ENCODE measurements at places on chromosomes 2 and 18.

DNA sequence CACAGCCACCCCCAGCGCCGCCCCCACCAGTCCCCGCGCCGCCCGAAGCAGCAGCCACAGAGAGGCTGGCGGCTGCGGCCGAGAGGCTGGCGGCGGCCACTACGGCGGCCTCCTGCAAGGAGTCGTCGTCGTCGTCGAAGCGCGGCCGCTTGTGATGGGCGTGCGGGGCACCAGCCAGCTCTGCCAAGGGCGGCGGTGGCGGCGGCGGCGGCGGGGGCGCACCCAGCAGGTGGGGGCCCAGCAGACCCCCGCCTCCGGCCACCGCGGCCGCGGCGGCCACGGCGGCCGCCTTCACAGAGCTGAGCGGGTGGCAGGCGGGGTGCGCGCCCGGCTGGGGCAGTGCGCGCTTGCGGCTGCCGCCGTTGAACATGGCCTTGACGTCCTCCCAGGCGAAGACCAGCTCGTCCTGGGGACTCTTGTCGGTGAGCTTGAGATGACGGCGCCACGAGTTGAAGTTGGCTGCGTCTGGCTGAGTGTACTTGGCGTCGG, 3.3 kb downstream of the SKOR2 start:
- DNase-seq: no peak
- H3K27ac ChIP-seq: peak overlapping the region; percentile 76
- peaks cover 11% of the 10 kb centered on the region for H3K36me3 ChIP-seq
- H3K4me1 ChIP-seq: peaks cover 8% of the 10 kb centered on the region
- peak overlapping the region; percentile 43 for H3K4me3 ChIP-seq

- no peak overlapping the region for H3K4me3 ChIP-seq
- no peak for DNase-seq
- H3K4me1 ChIP-seq: no peaks in the 10 kb centered on the region
- peaks cover 50% of the 10 kb centered on the region for H3K36me3 ChIP-seq
- no peak overlapping the region for H3K27ac ChIP-seq
These were observed 58.9 kb upstream of the STON1 start for GRCh38 chr2:48471048-48471474.

- H3K27me3 ChIP-seq: no peaks in the 10 kb centered on the region
- no peaks in the 10 kb centered on the region for H3K36me3 ChIP-seq
- DNase-seq: no peak
- H3K27ac ChIP-seq: no peak overlapping the region
- H3K4me1 ChIP-seq: no peaks in the 10 kb centered on the region
These were observed 281.1 kb upstream of the COL3A1 start for GRCh38 chr2:188693111-188693510.

- no peaks in the 10 kb centered on the region for H3K27me3 ChIP-seq
- H3K4me1 ChIP-seq: peaks cover 16% of the 10 kb centered on the region
- no peak overlapping the region for H3K27ac ChIP-seq
- H3K36me3 ChIP-seq: no peaks in the 10 kb centered on the region
- no peak overlapping the region for H3K4me3 ChIP-seq
These were observed 52.9 kb downstream of the MMADHC start for GRCh38 chr2:149534674-149535073.

DNA sequence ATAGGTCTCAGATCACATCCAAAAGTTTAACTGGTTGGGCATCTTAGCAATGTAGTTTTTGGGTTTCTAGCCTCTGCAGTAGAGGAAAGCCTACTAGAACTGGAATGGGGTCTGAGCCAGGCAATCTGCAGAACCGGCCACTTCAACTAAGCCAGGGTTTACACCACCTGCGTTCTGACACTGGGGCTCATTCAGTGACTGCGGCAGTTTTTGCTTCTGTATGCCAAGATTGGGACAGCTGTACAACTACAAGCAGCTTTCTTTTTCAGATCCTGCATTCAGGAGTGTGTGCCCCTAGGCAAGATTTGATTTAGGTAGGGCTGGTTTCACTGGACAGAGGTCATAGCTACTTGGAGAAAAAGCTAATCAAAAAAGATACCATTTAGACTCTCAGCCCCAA, 43.7 kb upstream of the IGFBP5 start:
- H3K27me3 ChIP-seq: peaks cover 35% of the 10 kb centered on the region
- H3K36me3 ChIP-seq: no peaks in the 10 kb centered on the region
- no peaks in the 10 kb centered on the region for H3K4me1 ChIP-seq
- no peak for DNase-seq
- H3K27ac ChIP-seq: no peak overlapping the region
- H3K4me3 ChIP-seq: no peak overlapping the region

- no peaks in the 10 kb centered on the region for H3K36me3 ChIP-seq
- H3K4me1 ChIP-seq: no peaks in the 10 kb centered on the region
- DNase-seq: no peak
- H3K27ac ChIP-seq: no peak overlapping the region
These were observed 34.6 kb upstream of the TACR1 start for GRCh38 chr2:75233965-75234364.

DNA sequence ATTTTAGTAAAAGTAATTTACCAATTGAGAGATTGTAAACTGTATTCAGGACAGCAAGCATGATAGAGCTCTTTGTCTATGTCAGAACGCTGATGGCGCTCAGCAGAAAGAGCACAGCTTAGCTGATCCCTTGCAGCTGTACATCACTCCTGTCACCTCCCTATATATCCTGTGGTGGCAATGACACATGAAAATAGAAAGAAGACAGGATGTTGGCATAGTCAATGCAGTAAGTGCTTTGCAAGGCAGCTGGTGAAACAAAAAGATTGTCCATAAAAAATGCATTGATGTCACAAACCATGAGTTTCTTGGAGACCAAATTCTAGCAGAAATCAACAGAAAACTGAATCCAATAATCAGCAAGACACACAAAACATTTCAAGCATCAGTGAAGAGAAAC, 221.5 kb downstream of the RIT2 start:
- H3K4me3 ChIP-seq: no peak overlapping the region
- no peak for DNase-seq
- no peak overlapping the region for H3K27ac ChIP-seq
- H3K27me3 ChIP-seq: no peaks in the 10 kb centered on the region
- no peaks in the 10 kb centered on the region for H3K36me3 ChIP-seq

DNA sequence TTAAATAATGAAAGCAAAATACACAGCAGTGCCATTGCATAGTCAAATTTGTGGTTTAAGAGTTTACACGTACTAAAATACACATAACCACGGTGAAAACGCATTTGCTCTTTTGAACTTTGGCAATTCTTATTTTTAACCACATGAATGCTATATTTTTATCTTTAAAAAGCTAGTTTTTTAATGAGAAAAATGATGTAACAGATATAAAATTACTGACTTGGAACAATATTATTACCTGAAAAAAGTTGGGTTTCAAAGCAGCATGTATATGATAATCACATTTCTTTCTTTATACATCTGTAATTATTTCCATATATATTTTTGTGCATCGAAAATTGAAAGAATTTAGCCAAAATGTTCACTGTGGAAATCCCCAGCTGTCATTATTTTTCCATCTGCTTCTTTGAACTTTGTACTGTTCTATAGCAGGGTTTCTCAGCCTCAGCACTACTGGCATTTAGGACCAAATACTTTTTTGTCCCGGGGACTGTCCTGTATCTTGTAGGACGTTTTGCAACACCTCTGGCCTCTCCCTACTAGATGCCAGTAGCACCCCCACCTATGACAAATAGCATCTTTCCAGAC, 75.9 kb upstream of the CAB39 start:
- DNase-seq: no peak
- H3K36me3 ChIP-seq: no peaks in the 10 kb centered on the region
- H3K27ac ChIP-seq: no peak overlapping the region
- H3K27me3 ChIP-seq: no peaks in the 10 kb centered on the region

GRCh38 chr2:121798617-121799016, 43.2 kb downstream of the TSN start:
- H3K36me3 ChIP-seq: no peaks in the 10 kb centered on the region
- no peak overlapping the region for H3K4me3 ChIP-seq
- no peak for DNase-seq

DNA sequence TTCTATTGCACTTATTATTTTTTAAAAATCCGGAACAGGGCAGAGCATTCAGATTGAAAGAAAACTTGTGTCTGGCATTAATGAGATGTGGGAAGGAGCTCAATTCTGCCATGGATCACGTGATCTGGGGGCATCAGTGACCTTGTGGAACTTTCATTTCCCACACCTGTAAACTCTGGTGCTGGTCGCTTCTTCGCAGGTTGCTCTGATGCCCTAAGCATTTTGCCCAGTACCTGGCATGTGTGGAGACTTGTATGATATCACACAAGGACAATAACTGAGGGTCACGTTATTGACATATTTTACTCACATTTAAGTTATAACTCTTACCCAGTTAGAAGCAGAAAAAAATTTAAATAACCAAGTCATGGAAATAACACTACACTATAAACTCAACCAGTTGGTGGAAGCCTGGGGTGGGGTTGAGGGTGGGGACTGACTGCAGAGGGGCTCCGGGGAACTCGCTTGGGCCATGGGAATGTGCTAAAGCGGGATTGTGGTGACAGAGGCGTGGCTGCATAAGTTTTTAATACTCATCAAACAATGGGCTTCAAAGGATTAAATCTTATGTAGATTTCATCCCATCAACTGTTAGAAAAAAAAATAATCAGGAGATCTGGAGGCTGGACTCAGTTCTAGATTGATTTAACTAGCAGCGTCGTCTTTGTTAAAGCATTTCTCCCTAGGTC, 36.5 kb downstream of the ST3GAL5 start:
- H3K27me3 ChIP-seq: no peaks in the 10 kb centered on the region
- peak overlapping the region; percentile 80 for H3K4me3 ChIP-seq
- H3K36me3 ChIP-seq: peaks cover 75% of the 10 kb centered on the region
- peaks cover 71% of the 10 kb centered on the region for H3K4me1 ChIP-seq
- no peak for DNase-seq

- no peak overlapping the region for H3K4me3 ChIP-seq
- H3K27me3 ChIP-seq: peaks cover 15% of the 10 kb centered on the region
- H3K27ac ChIP-seq: no peak overlapping the region
- no peaks in the 10 kb centered on the region for H3K36me3 ChIP-seq
- no peak for DNase-seq
- H3K4me1 ChIP-seq: no peaks in the 10 kb centered on the region
These were observed 142.3 kb upstream of the FBXO11 start for GRCh38 chr2:48048476-48049171.

- DNase-seq: no peak
- no peaks in the 10 kb centered on the region for H3K4me1 ChIP-seq
- no peaks in the 10 kb centered on the region for H3K27me3 ChIP-seq
These were observed 44.6 kb downstream of the ATIC start for GRCh38 chr2:215356334-215356947.

GRCh38 chr18:57337890-57338289, 14.5 kb upstream of the ST8SIA3 start:
- no peak overlapping the region for H3K4me3 ChIP-seq
- H3K27ac ChIP-seq: no peak overlapping the region
- H3K36me3 ChIP-seq: no peaks in the 10 kb centered on the region

- peaks cover 23% of the 10 kb centered on the region for H3K27me3 ChIP-seq
- H3K4me1 ChIP-seq: peaks cover 6% of the 10 kb centered on the region
- no peak overlapping the region for H3K4me3 ChIP-seq
- no peak for DNase-seq
- H3K36me3 ChIP-seq: peaks cover 5% of the 10 kb centered on the region
These were observed 22.5 kb upstream of the REL start for GRCh38 chr2:60858897-60859311.

DNA sequence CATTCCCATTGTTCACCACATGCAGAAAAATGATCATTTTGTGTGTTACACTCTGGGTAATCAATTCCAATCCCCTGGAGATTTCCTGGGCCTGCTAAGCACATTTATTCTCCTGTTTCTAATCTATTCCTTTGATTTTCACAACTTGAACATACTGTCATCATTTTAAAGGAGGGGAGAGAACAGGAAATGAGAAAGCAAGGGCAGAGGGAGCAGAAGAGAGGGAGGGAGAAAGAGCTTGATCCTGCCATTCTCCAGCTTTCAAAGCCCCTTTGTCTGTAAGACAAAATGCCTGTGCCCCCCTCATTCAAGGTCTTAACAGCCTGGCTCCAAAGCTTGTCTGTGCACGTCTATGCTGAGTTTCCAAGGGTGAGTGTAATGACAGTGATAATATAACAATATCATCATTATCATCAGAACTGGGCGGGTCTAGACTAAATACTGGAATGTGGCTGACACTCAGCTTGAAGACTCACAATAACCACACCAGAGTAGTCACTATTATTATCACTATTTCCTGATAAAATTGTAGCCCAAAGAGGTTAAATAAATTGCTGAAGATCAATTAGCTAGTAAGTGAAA, 164.4 kb upstream of the KLHL29 start:
- no peak for DNase-seq
- no peaks in the 10 kb centered on the region for H3K27me3 ChIP-seq
- no peaks in the 10 kb centered on the region for H3K36me3 ChIP-seq

DNA sequence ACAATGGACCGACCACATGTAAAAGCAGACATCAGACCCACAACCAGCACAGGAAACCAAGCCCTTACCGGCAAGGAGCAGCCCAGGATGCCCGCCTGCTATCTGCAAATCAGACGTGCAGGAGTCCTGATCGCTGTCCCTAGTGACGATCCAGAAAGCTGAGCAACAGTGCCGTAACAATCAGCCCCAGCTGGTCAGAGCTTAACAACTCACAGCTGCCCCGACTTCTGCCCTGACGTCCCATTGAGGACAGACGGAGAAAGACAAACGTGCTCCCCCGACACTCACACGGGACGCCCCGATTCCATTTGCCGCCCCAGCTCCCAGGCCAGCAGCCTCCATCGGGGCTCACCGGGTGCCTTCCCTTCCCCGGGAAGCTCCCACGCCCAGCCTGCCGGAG, 39.8 kb upstream of the PXDN start:
- H3K4me3 ChIP-seq: no peak overlapping the region
- no peaks in the 10 kb centered on the region for H3K36me3 ChIP-seq
- peaks cover 22% of the 10 kb centered on the region for H3K27me3 ChIP-seq
- H3K4me1 ChIP-seq: no peaks in the 10 kb centered on the region

GRCh38 chr2:14944562-14945346, 312.2 kb downstream of the LRATD1 start:
- no peaks in the 10 kb centered on the region for H3K27me3 ChIP-seq
- H3K4me3 ChIP-seq: no peak overlapping the region
- no peak for DNase-seq
- no peaks in the 10 kb centered on the region for H3K4me1 ChIP-seq

- peaks cover 56% of the 10 kb centered on the region for H3K4me1 ChIP-seq
- H3K36me3 ChIP-seq: no peaks in the 10 kb centered on the region
- DNase-seq: no peak
These were observed 89.1 kb downstream of the ALPK2 start for GRCh38 chr18:58539659-58540380.

DNA sequence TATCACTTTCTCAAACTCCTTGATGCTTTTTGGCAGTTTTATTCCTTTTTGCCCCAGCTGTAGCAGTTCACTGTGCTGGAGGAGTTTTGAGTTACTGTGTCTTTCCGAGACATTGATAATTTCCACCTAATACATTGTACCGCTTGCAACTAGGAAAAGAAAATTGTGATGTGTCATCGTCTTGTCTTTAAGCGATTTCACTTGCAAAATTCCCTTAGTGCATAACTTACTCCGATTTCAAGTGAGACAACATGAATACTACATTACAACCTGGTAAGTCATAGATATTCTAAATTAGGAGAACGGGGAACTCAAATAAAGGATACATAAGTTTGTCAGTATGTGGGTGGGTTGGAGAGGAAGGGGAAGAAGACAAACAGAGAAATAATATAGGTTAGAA, 340.5 kb upstream of the KYNU start:
- no peaks in the 10 kb centered on the region for H3K4me1 ChIP-seq
- no peak for DNase-seq
- H3K4me3 ChIP-seq: no peak overlapping the region
- no peaks in the 10 kb centered on the region for H3K27me3 ChIP-seq
- H3K36me3 ChIP-seq: no peaks in the 10 kb centered on the region

GRCh38 chr2:108617617-108618016, 83.3 kb downstream of the LIMS1 start:
- H3K36me3 ChIP-seq: peaks cover 1% of the 10 kb centered on the region
- DNase-seq: no peak
- H3K4me3 ChIP-seq: no peak overlapping the region
- peaks cover 90% of the 10 kb centered on the region for H3K4me1 ChIP-seq
- H3K27ac ChIP-seq: peak overlapping the region; percentile 96

- H3K27me3 ChIP-seq: no peaks in the 10 kb centered on the region
- H3K36me3 ChIP-seq: no peaks in the 10 kb centered on the region
- no peak overlapping the region for H3K4me3 ChIP-seq
These were observed 453.2 kb upstream of the SETBP1 start for GRCh38 chr18:44227501-44227900.

Data from activated naive CD4-positive, alpha-beta T cell treated with anti-CD3 and anti-CD28 coated beads, Interleukin-2, amount 10 ng/mL, durations not matched to agents 7 days and 5 days (primary cell).